ENCODE measurements at places on chromosomes 16 and 17. TPM values are rescaled to one million over a fixed set of nuclear protein-coding genes. Genes with fewer than 3 reads are reported as not detected.

The MYO18A gene
- total RNA-seq, result 23.2 TPM

The NKD1 gene
- under 0.01 TPM for total RNA-seq

The CA5A gene
- not detected for total RNA-seq

The WFDC1 gene
- not detected for total RNA-seq

The TEKT5 gene
- not detected for total RNA-seq

The ZFP3 gene
- 1.7 TPM for total RNA-seq

The RHBDF2 gene
- 9.1 TPM for total RNA-seq

The SGCA gene
- 0.75 TPM for total RNA-seq

The ABAT gene
- total RNA-seq, result 1.4 TPM

The NPIPA7 gene
- total RNA-seq, result 0.09 TPM

The PPL gene
- total RNA-seq, result 1.0 TPM

The ACSM5 gene
- total RNA-seq, result not detected

The KRT15 gene
- total RNA-seq, result 1.8 TPM

The MILR1 gene
- 2.7 TPM for total RNA-seq

The CCR7 gene
- total RNA-seq, result 0.09 TPM

The BIRC5 gene
- total RNA-seq, result 62.8 TPM

The MARCHF10 gene
- total RNA-seq, result under 0.01 TPM

The TLCD2 gene
- total RNA-seq, result 1.1 TPM

The GNGT2 gene
- total RNA-seq, result 1.3 TPM

The NPIPA5 gene
- total RNA-seq, result not detected

The CDRT15 gene
- total RNA-seq, result not detected

The NEUROD2 gene
- total RNA-seq, result not detected

The RND2 gene
- 0.18 TPM for total RNA-seq

The CCL7 gene
- not detected for total RNA-seq

The CCL3 gene
- total RNA-seq, result not detected

The KCNJ12 gene
- 1.2 TPM for total RNA-seq

The CCDC92B gene
- not detected for total RNA-seq

The NPIPA3 gene
- total RNA-seq, result 0.56 TPM

The TP53TG3B gene
- not detected for total RNA-seq

The RCVRN gene
- not detected for total RNA-seq

The MVP gene
- 250 TPM for total RNA-seq

The CDH1 gene
- total RNA-seq, result not detected

The CUEDC1 gene
- 7.1 TPM for total RNA-seq

The BHLHA9 gene
- total RNA-seq, result not detected

Measured in endothelial cell of coronary artery (primary cell).